ENCODE measurements at places on chromosomes 13 and 19.

- DNase-seq: no peak
Measured at GRCh38 chr19:3073159-3073563, 10.9 kb upstream of the TLE5 start.

- no peak for DNase-seq
Measured at GRCh38 chr13:40271271-40271885, 395.1 kb downstream of the FOXO1 start.

GRCh38 chr19:58473775-58474174 lies 2.4 kb upstream of the ZNF446 start:
- no peak for DNase-seq

- no peak for DNase-seq
Measured at GRCh38 chr13:25478186-25478585, 106.4 kb downstream of the ATP8A2 start.

DNA sequence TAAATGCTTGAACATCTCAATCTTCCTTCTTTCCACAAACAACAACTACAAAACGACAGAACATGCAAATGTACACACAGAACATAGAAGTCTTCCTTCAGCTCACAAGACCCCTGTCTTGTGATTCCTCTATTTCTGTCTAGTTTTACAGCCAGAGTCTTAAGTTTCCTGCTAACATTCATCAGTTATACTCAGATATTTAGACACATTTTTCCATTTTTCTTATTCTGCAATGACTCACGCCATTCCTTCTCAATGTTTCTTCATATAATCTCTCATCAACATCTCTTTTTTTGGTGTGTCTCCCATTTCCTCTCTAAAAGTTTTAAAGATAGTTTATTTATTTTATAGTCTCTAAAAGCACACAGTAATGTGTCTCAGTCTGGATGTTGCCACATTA lies 1872.9 kb upstream of the PCDH20 start:
- no peak for DNase-seq

- no peak for DNase-seq
Measured at GRCh38 chr13:35767256-35767976, 290.9 kb upstream of the MAB21L1 start.

DNA sequence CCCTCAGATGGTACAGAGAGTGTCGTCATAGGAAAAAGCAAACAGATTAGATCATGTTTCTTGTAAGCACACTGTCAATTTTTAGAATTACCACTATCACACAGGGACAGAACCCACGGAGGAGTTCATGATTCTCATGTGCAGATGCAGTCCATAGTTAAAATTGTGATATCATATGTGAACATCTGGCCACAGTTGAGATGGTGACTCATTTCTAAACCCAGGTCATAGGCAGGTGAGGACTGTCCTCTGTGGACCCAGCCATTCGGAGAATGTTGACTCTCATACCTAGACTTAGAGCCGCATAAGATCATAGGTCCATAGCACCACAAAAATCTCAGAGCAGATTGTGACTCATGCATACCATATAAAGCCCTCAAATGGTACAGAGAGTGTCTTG lies 17.8 kb upstream of the ZNF730 start:
- no peak for DNase-seq

GRCh38 chr13:101648766-101649487 lies 196.5 kb downstream of the ITGBL1 start:
- DNase-seq: no peak

DNA sequence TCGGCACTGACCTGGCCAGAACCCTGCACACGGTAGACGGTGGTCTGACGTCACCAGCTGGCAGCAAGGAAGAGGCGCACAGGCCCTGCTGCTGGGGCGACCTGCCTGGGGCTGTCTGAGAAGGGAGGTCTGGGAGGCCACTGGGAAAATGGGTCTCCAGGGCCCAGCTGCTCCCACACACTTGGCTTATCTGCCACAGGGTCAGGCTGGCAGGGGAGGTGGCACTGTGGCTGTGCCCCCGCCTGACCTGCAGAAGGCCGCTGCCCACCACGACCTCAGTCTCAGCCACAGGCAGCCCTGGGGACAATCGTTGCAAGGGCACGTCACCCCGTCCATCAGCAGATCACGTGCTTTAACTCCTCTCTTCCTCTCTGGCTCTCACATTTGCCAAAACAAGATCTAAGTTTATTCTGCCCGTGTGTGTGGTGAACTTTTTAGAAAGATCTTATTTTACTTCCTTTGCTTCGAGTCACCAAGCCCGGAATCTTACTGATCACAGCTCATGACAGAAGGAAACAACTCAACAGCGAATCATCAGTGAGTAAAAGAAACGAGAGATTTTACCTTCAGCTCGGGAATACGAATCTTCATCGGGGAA lies 45.2 kb upstream of the RANBP3 start:
- DNase-seq: no peak

GRCh38 chr19:48481846-48482639 lies 12.9 kb downstream of the CYTH2 start:
- no peak for DNase-seq

GRCh38 chr13:19845758-19846157 lies 17.7 kb downstream of the ZMYM5 start:
- peak; percentile 24 for DNase-seq

- DNase-seq: no peak
Measured at GRCh38 chr13:76892488-76892887, 6.3 kb upstream of the KCTD12 start.

DNA sequence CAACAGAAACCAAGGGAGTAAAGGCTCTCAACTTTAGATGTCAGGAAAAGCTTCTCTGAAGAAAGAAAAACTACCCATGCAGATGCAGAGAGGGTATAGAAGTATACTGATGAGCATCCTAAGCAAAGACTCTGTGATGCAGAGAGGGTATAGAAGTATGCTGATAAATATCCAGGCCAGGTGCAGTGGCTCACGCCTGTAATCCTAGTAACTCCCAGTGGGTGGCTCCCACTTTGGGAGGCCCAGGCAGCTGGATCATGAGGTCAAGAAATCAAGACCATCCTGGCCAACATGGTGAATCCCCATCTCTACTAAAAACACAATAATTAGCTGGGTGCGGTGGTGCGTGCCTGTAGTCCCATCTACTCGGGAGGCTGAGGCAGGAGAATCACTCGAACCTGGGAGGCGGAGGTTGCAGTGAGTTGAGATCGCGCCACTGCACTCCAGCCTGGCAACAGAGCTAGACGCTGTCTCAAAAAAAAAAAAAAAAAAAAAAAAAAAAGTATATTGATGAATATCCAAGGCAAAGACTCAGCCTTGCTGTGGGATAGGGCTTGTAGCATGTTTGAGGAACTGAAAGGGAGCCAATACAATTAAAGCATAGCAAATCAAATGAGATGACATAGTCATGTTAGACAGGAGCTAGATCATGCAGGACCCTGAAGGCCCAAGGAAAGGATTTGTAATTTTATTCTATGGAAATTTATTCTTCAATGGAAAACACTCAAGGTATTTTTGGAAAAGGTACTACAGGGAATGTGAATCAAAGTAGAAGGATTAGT lies 14.9 kb downstream of the UBL3 start:
- DNase-seq: no peak

GRCh38 chr19:35268536-35269437 lies at the start of gene USF2:
USF2 (plus strand) TSS chr19:35268962; CDS start chr19:35269102, 140 bp downstream.
- DNase-seq: peak; percentile 60

DNA sequence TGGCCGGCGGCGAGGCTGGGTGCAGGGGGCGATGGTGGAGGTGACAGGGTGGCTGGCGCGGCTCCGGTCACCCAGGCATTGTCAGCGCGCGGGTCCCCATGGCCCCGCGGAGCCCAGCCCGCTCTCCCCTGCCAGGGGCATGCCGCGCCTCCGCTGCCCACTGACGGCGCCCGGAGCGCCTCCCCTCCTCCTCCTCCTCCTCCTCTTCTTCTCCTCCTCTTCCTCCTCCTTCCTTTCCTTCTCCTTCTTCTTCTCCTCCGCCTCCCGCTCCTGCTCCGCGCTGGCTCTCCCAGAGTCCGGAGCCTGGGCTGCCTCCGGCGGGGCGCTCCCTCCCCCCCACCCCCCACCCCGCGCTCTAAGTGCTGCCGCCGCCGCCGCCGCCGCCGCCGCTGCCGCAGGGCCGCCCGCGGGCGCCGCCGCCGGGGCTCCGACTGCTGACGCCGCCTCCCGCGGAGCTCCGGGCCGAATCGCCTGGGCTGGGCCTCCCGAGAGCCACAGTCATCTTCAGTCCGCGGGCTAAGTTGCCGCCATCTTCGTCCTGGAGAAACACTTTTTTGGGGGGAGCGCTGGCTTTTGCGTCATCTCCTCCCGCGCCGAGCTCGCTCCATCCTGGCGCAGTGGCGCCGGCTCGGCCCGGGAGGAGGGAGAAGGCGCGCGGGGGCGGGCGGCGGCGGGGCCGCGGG lies 348.3 kb downstream of the LIG4 start:
- no peak for DNase-seq

- no peak for DNase-seq
Measured at GRCh38 chr13:107252428-107252827, 684.5 kb upstream of the ARGLU1 start.

- no peak for DNase-seq
Measured at GRCh38 chr19:40200341-40201099, 9.3 kb downstream of the MAP3K10 start.

DNA sequence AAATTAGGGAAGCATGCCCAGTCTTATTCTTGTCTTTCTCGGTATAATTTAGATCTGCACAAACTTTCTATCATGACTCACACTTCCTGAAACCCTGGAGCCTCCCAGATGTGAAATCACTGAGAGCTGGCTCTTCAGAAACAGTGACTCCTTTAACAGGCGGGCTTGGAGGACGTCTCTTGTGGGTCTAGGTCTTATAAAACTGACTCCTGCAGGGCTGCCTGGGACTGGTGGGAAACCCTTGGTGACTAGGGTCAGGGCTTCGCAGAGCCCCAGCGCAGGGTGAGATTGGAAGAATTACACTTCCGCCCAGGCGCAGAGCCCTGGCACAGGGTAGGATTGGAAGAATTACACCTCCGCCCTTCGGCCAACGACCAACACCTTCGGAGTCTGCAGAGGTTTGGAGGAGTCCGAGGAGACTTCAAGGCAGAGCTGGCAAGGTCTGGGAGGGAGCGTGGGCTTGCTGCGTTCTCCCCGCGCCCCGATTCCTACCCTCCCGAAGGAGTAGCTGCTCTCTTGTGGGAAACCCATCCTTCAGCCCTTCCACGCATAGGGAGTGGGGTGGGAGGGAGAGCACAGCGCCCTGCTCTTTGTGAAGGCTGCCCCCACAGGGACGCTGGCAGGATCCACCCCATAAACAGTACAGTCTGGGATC lies 43.4 kb upstream of the MAP3K10 start:
- DNase-seq: peak; percentile 39

DNA sequence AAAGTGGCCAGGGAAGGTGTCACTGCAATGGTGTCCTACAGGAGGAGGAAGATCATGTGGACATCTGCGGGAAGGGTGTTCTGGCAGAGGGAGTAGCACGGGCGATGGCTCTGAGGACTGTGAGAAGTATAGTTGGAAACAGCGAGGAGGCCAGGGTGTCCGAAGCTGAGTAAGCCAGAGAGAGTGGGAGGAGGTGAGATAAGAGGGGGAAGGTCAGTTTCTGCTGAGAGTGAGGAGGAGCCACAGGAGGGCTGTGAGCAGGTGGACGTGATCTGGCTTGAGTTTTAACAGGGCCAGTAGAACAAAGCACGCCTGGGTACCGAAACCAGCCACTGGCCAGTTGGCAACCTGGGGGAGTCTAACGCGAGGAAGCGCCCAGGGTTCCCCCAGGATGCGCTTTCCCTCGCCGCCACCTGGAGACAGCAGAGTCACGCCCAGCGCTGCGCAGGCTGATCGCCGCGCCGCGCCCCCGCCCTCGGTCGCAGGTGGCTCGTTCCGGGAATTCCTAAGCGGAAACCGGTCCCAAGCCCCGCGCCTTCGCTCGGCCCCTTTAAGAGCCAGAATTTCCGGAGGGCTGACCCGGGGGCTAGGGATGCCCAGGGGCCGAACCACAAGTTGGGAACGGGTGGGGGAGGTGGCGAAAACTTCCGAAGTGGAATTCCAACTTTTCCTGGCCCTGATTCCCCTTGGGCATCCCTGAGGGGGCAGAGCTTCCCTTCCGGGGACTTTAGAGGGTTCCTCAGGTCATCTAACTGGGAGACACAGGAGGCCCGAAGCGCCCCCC lies 1.1 kb upstream of the LSR start:
- no peak for DNase-seq

DNA sequence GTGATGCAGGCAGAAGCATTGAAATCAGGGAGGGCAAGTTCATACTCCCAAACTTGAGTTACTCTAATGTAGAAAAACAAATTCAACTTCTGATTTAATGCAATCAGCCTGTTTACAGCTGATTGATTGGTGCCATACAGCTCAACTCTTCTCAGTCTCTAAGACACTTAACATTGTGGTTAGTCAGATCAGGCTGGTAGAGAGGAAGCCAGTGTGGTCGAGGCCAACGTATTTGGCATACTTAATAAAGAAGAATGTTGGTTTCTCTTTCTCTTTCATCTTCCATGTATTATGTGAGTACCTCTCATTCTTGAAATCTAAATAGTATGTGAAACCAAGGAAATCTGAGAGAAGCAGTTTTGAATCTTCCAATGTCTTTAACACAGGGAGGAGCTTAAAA lies 255.0 kb upstream of the SLITRK1 start:
- peak; percentile 83 for DNase-seq

DNA sequence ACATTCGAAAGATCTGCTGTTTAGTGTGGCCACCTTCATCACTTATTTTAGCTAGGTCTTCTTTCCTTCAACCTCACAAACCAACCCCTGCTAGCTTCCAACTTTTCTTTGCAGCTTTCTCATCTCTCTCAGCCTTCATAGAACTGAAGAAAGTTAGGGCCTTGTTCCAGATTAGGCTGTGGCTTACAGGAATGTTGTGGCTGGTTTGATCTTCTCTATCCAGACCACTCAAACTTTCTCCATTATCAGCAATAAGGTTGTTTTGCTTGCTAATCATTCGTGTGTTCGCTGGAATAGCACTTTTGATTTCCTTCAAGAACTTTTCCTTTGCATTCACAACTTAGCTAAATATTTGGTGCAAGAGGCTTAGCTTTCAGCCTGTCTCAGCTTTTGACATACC lies 44.7 kb downstream of the CARS2 start:
- DNase-seq: no peak

- no peak for DNase-seq
Measured at GRCh38 chr13:65582160-65582559, 1648.0 kb downstream of the PCDH9 start.

GRCh38 chr13:107434347-107434746 lies 781.0 kb downstream of the LIG4 start:
- DNase-seq: no peak

- DNase-seq: no peak
Measured at GRCh38 chr19:44277331-44277730, 17.6 kb downstream of the ZNF233 start.

- no peak for DNase-seq
Measured at GRCh38 chr19:47540748-47541147, 25.9 kb upstream of the NAPA start.

- no peak for DNase-seq
Measured at GRCh38 chr19:51136851-51137551, 5.1 kb upstream of the SIGLEC7 start.

GRCh38 chr13:20258208-20258962 lies 26.3 kb upstream of the GJB6 start:
- no peak for DNase-seq

DNA sequence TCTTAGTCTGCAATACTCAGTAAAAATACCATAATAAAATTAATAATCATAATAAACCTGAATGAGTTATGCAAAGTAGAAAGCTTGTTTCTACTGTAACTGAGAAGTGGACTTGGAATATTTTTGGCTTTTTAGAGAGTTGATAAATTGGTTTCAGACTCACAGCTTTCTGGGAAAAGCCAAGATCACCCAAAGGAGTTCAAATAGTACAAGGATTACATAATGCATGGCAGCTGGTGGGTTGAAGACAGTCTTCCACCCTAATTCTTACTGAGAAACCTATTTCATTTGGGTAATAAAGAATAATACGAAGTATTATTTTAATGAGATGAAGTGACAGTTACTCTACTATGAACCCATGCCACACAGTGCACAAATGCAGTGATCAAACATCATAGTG lies 139.4 kb upstream of the KLF12 start:
- DNase-seq: no peak

GRCh38 chr19:8501981-8502380 lies 459 bp downstream of the PRAM1 start:
- no peak for DNase-seq
